H7 (cell line): ENCODE measurements at places on chromosomes 7 and 10.

DNA sequence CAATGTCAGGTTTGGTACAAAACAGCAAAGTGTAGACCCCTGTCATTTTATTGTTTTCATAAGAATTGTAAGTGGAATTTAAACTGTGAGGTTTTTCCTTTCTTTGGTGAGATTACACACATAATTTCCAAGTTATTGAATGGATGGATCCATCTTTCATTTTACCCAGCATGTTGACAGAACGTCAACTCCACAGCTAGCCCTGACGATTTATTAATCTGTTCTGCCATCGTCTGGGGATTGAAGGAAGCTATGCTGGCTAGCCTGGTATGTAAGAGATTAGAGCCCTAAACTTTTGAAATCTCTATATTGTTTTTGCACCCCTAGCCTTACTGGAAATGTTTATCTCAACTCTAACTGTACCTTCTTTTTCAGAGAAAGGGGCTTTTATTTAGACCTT lies 8.6 kb downstream of the WNT16 start:
- no peak for DNase-seq

GRCh38 chr7:16298221-16298620 lies 123.1 kb downstream of the CRPPA start:
- no peak for DNase-seq

DNA sequence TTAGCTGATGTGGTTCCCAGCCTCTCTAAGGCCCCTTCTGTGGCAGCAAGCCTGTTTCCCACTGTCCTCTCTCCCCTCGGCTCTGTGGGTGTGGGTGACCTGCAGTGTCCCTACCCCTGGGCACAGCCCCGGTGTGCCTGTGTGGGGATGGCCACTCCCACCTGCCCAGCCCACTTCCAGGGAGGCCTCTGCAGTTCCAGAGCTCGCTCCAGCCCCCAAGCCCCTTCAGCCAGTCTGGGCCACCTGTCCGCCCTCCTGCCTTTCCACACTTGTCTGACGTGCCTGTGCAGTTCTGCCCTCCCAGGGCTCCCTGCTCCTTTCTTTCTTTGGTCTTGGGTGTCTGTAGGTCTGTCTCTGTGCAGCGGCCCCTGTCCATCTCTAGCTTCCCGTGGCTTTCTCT lies 127.0 kb upstream of the PPIF start:
- DNase-seq = peak; percentile 71

- DNase-seq = no peak
Measured at GRCh38 chr10:132122939-132123445, 57.2 kb downstream of the JAKMIP3 start.

GRCh38 chr7:968205-969105 lies 6.9 kb downstream of the COX19 start:
- DNase-seq = no peak

DNA sequence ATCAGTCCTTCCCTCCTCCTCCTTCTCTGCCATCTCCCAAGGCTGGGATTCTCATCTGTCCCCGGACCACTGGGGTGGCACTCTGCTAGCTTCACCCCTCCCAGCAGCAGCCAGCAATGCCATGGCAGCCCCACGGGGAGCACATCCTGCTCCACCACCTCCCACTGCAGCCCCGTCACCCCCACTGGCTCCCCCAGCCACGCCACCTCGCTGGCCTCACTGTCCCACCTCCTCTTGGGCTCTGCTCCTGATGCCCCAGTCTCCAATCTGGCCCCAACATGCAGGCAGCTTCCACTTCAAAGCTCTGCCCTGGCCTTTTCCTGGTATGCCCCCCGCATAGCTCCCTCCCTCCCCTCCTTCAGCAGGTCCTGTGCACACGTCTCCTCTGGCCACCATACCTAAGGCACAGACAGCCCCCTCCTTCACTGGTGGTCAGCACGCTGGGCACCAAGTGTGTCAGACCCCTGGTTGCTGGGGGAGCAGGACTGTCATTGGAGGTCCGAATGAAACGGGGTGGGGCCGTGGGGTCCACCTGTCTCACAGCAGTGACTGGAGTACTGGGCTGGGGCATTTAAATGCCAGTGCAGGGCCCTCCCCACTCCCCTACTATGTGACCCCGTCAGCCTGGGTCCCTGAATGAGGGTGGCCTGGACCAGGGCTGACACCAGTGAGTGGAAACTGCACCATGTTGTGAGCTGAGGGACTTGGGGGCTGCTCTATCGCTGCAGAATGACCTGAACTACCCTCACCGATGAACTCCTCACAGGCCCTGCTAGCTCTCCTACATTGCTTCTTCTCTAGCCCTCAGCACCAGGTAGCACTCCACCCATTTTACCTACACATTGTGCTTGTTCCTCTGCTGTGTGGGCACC lies 38.7 kb downstream of the RASGEF1A start:
- DNase-seq = peak; percentile 64

GRCh38 chr10:120161111-120161510 lies 268.6 kb downstream of the SEC23IP start:
- no peak for DNase-seq

- no peak for DNase-seq
Measured at GRCh38 chr10:119491966-119492757, 50.4 kb downstream of the RGS10 start.

DNA sequence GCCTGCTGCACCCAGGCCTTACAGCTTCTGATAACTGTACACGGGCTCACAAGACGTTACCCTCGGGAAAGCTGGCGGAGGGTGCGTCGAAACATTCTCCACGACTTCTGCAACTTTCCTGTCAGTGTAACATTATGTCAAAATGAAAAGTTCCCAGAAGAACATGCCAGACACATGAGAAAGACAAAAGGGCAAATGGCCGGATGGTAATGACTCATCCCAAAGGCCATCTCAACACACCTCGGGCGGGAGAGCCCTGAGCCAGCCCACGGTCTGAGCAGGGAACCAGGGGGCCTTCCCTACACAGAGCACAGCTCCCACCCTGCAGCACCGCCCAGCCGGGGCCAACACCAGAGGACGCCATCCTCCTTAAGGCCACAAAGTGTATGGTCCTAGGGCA lies 118.7 kb downstream of the MAD1L1 start:
- DNase-seq = no peak

DNA sequence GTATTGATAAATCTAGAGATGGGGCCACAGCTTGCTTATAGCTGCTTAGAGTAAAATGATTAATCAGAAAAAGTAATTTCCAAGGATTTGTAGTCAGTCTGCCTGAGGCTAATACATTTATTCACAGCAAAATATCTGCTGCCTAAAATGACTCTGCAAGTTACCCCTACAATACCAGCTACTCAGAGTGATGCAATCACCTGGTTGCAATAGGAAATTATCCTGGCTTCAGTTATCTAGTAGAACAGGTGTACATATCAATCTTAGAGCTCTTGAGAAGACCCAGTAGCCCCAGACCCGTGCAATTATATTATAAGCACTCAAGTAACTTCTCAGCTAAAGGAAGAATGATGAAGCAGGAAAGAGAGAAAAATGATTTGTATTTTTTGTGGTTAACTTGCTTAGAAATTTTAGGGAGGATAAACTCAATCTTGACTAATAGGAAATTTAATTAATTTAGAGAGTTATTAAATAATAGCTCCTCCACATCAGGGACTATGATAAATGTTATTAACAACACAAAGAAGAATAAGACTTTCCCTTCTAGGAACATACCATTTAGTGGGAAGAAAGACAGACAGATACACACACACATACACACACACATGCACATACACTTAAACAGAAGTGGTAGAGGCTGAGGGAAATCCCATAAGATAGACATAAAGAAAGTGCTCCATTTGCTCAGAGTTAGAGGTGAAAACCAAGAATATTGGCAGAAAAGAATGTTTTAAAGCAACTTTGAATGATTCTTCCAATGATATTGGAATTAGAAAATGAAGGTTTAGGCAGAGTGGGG lies 140.4 kb upstream of the PRSS1 start:
- no peak for DNase-seq

- peak; percentile 83 for DNase-seq
Measured at GRCh38 chr7:150401861-150402631, 22.9 kb downstream of the ZNF775 start.

DNA sequence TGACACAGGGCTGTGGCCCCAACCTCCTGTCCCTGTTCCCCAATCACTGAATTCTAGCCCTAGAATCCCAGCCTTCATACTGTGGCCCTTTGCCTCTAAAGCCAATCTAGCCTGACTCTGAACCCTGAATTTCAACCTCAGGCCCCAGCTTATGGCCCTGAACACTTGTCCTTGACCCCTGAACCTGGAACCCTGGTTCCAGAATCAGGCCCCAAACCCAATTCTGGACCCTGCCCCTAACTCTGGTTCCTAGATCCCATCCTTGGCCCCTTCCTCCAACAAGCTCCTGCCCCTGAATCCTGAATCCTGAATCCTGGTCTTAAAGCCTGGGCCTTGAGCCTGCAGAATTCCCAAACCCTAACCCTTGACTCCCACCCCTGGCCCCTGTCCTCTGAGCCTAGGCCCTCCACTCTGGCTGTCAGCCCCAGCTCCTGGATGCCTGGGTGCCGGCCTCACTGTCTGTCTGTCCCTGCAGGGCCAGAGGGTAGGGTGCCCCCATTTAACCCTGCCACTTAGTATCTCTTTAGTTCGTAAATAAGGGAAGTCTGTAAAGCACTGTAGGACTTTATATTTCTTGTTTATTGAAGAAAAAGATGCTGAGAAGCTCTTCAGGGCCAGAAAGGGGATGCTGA lies 1.3 kb downstream of the INPP5A start:
- peak; percentile 38 for DNase-seq

GRCh38 chr10:131355056-131355455 lies 43.5 kb upstream of the TCERG1L start:
- DNase-seq = no peak

- DNase-seq = peak; percentile 100
Measured at GRCh38 chr10:124388823-124389612, 29.7 kb downstream of the OAT start.
